ENCODE measurements at places on chromosomes 12 and 14.

GRCh38 chr12:105888696-105889095 lies 250.1 kb downstream of the NUAK1 start:
- no peak for DNase-seq

DNA sequence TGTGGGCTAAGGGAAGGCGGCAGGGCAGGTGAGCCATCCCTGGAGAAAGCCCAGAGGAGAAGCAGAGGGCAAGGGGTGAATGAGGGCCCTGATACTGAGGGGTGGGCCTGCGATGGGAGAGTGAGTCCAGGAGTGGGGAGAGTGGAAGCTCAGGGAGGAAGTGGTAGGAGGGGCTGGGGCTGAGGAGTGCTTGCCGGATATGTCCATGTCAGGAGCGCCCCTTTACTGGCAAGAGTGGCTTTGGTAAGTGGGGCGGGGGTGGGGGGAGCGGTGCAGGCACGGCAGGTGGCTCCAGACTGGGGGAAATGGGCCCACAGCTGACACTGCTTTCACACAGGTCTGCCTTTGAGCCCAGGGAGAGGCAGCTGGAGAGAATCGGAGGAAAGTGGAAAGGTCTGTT lies 86.4 kb upstream of the GPR68 start:
- DNase-seq = no peak

DNA sequence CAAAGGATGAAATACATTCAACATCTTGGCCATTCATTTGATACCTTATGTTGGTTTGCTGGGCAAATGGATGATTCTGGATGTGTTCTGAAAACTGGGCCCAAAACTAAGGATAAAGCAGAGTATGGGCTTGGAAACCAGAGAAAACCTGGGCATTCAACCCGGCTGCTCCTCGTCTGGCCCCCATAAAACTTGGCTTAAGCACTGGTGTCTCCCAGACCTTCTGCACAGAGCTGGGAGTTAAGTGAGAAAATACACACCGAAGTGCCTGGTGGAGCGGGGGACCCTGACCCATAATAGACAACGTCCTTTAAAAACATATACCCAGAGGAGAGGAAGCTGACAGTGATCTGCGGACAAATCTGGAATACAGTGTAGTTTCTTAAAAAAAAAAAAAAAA lies 112.5 kb downstream of the FOXN3 start:
- DNase-seq = no peak

- no peak for DNase-seq
Measured at GRCh38 chr14:35240231-35240630, 52.0 kb upstream of the PSMA6 start.

GRCh38 chr12:113231235-113232088 lies 10.2 kb downstream of the TPCN1 start:
- DNase-seq = no peak

All from activated CD4-positive, CD25-positive, alpha-beta regulatory T cell treated with anti-CD3 and anti-CD28 coated beads, Interleukin-2, amount 50 U/mL, for 16 hours (primary cell).